ENCODE measurements at places on chromosomes 2 and 18.
A peak's percentile ranks its signal among the peaks of the same experiment; 100 is the strongest.

DNA sequence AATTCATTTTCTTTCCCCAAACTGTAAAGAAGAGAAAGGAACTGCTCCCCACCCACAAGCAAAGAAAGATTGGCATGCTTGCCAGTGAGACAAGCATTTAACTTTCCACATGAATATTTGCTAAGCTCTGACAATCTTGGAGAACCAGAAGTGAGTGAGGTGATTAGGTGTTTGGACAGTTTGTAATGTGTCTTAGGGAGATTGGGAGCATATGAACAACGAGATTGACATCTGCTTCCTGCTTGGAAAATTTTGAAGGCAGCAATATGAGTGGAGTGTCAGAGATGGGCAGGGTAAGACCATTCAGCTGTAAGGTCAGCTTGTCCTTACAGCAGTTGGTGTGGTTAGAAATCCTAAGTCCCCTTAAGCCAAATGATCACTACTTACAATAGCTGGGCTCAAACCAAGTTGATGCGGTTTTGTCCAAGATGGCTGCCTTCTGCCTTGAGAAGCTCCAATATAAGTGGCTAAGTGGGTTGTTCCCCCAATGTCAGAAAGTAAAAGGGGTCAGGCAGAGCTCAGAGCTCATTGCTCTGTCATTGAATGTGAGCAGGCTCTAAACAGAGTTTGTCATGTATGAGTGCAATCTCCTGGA lies 36.0 kb upstream of the GALNT5 start:
- no peak for DNase-seq

DNA sequence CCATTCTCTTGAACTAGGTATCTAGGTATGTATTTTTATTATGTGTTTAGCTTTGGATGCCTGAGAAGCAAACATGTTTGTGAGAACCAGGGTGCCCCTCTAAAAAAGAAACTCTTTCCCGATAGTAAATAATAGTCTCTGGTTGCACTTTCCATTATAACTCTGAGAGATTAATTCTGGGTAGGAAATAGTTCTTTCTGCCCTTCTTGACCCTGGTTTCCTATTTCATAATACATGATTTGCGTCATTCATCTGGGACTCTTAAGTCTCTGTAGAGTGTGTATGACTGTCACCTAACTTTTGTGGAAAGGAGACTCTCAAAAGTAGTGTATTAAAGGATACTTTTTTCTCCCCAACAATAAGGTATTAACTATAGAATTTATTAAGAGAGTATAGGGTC lies 31.5 kb downstream of the ACSL3 start:
- no peak for DNase-seq

DNA sequence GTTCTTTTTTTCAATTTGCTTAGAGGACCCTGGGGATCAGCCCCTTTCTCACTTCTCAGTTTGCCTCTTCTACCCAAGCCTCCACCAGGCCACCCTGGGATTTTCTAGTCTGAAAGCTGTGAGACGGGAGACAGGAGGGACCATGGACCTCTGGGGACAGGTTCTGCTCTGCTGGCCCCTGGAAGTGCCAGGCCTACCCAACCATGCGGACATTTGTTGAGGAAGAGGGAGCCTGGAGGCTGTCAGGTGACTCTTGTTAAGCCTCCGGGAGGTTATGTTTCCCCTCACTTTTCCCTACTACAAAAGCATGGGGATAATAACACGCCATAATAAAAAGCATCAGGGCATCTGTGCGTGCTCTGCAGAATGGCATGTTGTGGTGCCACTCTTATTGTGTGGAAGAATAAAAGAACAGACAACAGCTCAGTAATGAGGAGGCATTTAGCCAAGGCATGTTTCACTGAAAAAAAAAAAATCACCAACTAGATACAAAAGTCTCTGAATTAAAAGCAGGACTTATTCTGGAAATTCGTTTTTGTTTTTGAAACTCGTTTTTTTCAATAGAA lies 48.3 kb upstream of the PLA2R1 start:
- DNase-seq, result no peak

DNA sequence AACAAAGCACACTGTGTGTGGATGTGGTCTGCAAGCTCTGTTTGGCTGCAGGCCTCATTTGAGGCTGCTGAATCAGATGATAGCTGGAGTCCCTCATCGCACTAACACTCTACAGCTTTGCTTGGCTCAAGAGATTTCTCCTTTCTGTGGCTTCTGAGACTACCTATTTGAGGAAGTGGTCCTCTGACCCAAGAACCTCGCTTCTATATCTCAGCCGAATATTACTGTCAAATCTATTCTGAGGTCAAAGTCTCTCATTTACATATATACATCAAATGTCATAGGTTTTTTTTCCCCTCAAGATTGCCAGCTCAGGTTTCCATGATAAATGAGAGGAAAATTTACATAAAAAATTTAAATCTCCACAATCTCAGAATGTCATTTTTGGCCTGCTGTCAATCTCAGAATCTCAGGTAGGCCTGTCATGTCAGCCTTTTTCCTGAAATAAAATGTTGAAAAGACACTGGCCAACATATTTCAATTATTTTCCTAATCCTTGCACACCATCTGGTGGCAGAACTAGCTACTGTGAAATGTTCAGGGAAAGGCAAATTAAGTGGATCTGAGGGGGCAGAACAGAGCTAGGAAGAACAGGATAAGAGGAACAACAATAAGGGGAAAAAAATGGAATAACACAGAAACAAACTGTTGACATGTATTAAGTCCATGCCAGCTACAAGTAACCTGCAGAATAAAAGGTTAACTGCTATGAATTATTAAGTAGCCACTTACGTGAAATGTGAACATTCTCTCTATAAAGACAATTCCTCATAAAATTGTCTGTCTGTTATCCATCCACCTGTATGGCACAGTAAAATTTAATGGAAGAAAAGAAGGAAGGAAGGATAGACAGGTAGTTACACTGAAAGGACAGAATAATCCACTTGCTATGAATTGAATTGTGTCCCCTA lies 39.3 kb downstream of the AP1S3 start:
- DNase-seq, result no peak

- no peak for DNase-seq
Observed at GRCh38 chr2:134438371-134438770, 184.5 kb downstream of the MGAT5 start.

DNA sequence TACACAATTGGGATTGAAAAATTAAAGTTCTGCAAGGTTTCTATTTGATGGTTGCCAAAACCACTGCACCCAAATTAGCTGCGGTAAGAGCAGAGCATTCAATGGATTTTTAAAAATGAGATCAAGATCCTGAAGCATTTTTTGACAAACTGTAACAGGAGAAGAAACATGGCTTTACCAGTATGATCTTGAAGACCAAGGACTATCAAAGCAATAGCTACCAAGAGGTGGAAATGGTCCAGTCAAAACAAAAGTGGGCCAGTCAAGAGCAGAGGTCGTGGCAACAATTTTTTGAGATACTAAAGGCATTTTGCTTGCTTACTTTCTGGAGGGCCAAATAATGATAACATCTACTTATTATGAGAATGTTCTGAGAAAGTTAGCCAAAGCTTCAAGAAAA lies 186.8 kb downstream of the RDH14 start:
- no peak for DNase-seq

- no peak for DNase-seq
Observed at GRCh38 chr2:205451901-205452512, 230.3 kb upstream of the NRP2 start.

DNA sequence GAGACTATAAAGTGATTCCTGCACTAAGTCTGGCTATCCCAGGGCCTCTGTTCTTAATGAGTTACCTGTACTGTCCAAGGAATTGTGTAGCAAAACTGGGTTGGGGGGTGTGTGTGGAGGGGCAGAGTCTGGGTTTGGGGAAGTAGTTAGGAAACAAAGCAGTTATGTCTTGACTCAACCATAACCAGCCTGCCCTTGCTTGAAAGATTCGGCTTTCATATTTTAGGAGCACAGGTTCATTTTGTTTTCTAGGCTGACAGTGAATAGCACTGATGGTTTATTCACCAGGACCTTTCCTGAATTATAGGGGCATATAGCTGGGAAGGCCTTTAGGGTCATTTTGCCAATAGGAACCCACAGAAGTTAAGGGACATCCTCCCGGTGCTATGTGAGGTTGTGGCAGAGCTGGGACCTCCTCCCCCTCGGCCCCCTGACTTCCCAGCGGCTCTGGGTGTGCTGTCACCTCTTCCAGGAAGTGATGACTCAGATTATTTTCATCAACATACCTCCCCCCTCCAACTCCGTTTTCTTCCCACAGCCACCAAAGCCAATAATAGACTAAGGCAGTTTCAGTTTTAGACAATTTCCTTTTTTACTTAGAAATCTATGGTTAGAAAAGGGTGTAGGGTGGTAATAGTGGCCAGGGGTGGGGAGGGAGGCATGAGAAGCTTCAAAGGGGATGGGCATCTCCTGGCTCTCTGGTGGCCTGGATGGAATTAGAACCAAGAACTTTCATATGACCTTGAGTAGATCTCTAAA lies 44.8 kb downstream of the SETBP1 start:
- DNase-seq, result peak; percentile 62

DNA sequence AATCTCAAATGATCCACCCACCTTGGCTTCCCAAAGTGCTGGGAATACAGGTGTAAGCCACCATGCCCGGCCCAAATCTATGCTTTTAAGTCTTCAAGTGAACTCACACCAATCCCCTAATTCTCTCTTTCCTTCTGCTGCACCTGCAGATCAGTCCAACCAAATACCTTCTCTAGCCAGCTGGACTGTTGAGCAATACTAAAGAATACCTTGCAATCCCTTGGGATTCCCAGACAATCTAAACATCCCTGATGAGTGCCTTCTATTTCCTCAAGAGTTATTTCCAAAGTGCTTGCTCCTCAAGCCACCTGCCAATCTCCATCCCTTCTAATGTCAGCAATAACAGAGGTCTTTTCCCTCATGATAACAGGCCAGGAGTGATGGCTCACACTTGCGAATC lies 48.6 kb downstream of the SF3B1 start:
- no peak for DNase-seq

- DNase-seq, result no peak
Observed at GRCh38 chr18:24095976-24096375, 42.9 kb upstream of the CABYR start.

- no peak for DNase-seq
Observed at GRCh38 chr18:55268628-55269275, 309.5 kb upstream of the CCDC68 start.

GRCh38 chr2:65595630-65596029 lies 163.2 kb upstream of the SPRED2 start:
- DNase-seq, result no peak

- DNase-seq, result no peak
Observed at GRCh38 chr18:58484989-58485981, 143.6 kb downstream of the ALPK2 start.

GRCh38 chr2:14232217-14232616 lies 400.3 kb upstream of the LRATD1 start:
- no peak for DNase-seq

DNA sequence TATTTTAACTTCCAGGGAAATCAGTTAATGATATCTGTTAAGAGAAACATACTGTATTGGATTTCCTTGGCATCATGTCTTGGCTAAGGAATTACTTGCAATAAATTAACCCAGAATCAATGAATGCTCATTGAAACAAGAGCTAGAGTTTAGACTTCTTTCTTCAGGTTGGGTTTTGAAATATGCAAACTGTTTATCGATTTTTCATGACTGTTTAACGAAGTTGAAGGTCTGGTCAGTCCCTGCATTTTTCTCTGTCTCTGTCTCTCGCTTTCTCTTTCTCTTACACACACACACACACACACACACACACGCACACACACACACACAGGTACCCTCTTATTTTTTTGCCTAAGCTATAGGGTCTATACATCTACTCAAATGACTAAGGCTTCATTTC lies 981.0 kb downstream of the SUCLG1 start:
- DNase-seq, result no peak

GRCh38 chr2:144443837-144444817 lies 75.8 kb downstream of the ZEB2 start:
- DNase-seq, result no peak

GRCh38 chr2:158473719-158474392 lies 17.1 kb downstream of the PKP4 start:
- DNase-seq, result no peak

DNA sequence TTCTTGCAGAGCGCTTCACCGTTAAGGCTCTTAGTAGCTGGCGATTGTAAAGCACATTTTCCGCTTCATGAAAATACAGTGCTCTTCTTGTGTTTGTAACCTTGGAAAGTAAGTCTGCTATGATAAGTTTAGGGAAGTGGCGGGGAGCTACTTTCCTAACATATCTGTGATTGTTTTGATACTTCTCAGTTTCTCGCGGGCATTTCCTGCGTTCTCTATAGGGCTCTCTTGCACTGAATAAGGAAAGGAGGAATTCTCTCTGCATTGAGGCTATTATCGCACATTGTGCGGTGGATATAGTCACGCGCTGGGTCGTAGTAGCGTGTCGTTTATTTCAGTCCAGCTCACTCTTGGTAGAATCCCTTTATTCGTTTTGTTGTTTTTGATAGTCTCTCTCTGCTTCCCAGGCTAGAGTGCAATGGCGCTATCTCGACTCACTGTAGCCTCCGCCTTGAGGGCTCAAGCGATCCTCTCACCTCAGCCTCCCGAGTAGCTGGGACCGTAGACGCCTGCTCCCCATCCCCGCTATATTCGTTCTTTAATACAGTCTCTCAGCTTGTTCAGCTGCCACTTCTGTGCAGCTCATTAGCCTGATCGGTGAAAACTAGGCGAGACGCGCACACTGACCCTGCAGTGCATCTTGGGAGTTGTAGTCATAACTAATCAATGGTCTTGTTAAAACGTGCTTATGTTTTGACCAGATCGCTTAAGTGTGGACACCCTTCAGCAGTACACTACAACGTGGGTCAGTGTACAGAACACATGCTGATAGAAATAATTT lies 1.0 kb upstream of the PPP4R3B start:
- peak; percentile 26 for DNase-seq

DNA sequence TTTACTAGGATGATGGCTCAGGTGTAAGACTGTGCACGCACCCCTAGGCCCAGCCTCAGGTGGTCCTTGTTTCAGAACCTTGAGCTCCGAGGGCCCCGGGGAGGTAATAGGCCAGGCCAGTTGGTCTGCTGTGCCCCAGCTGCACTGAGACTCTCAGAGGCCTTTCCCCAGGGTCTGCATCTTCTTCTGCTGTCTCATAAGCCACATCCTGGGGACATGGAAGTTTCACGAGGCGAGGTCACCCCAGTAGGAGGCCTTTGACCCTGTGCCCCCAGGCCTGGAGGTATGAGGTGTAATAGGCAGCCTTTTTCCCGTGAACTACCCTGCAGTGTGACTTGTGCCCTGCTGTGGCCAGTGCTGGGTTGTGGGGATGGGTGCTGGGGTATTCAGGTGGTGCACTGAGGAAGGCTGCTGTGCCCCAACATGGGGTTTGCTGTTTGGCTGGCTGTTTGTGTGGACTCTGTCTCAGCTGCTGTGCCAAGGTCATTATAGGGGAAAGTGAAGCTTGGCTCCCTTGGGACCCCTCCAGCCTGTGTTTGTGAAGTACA lies 6.9 kb downstream of the OXER1 start:
- no peak for DNase-seq

GRCh38 chr2:234680688-234681619 lies 184.1 kb upstream of the ARL4C start:
- DNase-seq, result no peak

Measured in stimulated activated CD4-positive, alpha-beta T cell treated with anti-CD3 and anti-CD28 coated beads, Interleukin-2, amount 100 ng/mL, for 4 hours (primary cell).